ENCODE measurements at places on chromosomes 6 and 20.
A peak's percentile ranks its signal among the peaks of the same experiment; 100 is the strongest.

DNA sequence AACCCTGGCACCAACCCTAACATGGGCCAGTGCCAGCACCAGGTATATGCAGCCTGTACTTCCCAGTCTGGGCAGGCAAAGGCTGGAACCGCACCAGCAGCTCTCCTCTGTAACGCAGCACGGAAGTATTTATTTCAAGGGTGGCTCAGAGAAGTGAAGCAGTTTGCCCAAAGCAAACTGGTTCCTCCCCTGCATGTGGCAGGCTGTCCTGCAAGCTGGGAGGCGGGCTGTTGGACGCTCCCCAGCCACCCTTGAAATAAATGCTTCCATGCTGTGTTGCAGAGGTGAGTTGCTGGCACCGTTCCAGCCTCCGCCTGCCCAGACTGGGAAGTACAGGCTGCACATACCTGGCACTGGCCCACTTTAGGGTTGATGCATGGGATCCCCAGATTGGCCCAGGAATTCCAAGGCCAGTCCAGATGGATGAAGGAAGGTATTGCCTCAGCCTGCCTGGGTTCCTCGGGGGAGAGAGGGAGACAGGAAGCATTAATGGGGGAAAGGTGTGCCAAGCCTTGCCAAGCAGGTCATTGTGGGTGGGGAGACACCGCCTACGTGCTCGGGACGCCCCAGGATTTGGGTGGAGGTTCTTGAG is 49.8 kb downstream of the PPARD start:
- no peak for DNase-seq

DNA sequence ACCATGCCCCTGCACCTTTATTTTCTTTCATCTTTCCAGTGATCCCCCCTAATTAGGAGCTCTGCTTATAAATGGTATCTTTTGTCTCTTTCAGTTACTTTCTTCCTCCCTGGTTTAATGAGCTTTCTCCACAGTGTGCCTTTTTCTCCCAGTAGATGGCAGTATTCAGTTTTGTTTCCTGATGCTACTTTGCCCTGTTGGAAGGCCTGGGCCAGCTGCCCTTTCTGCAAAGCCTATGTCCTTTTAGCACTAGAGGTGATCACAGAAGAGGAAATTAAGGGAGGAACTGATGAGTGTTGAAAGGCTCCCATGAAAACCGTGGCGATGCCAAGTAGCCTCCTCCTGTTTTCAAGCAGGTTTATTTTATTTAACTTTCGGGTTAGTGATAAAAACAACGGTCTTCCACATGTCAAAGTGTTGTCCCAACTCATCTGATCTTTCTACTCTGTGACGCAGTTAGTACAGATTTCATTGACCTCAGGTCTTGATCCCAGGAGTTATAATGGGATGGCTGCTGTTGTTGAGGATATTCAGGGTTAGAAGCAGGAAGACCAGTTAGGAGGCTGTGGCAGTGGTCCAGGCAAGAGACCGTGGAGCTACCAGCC is 184.2 kb upstream of the BMP2 start:
- peak; percentile 59 for DNase-seq

- no peak for DNase-seq
These were observed 10.2 kb upstream of the MROH8 start for GRCh38 chr20:37189416-37190016.

- DNase-seq: no peak
These were observed 15.3 kb downstream of the PHIP start for GRCh38 chr6:79062708-79063107.

- DNase-seq: peak; percentile 69
These were observed 9.3 kb upstream of the NQO2 start for GRCh38 chr6:2990248-2990931.

DNA sequence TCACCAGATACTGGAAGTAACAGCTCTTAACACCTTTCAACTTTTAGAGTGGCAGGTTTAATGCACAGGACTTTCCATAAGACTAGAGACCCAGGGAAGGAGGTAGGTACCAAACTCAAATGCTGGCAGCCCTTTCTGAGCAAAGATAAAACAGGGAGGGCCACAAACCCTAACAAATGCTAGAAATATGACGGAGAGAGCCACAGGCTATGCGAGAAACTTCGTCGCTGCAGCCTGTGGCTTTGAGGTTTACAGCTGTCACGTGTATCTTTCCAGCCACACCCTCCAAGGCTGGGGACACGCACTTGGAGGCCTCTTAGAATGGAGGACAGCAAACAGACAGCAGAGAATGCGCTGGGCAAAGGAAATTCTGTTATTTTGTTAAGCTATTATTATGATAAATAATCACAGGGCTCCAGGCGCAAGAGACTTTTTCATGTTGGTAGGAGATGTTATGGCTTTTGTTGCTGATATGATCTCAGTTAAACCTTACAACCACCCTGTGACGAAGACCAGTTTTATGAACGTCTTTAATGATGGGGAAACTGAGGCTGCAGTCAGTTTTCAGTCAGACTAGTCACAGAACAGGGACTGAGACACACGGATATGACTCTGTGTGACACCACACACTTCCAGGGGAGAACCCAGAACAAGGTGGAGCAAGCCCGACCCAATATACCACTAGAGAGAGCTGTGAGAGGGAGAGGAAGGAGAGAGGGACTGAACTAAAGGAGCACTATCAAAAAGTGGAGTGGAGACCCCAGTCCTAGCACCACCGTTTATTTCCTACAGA is 2.0 kb downstream of the TRAM2 start:
- no peak for DNase-seq

GRCh38 chr6:28895131-28895812 is 28.5 kb downstream of the TRIM27 start:
- DNase-seq: peak; percentile 92

DNA sequence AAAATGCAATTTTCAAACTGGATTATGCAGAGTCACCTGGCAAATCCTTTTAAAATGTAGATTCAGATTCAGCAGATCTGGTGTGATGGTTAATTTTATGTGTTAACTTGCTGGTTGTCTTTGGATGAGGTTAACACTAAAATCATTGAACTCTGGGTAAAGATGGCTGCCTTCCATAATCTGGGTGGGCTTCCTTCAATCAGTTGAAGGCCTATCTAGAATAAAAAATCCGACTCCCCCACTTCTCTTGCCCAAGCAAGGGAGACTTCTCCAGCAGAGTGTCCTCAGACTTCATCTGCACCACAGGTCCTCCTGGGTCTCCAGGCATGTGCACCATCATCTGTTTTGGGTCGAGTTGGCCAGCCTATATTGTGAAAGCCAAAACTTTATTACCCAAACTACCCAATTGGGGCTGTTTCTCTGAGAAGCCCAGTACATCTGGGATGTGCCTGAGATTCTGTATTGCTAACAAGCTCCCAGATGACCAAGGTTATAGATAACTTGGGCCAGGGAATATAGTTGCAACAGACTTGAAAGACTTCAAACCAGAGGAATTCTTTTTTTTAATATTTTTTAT is 1.6 kb upstream of the SLC17A5 start:
- no peak for DNase-seq

DNA sequence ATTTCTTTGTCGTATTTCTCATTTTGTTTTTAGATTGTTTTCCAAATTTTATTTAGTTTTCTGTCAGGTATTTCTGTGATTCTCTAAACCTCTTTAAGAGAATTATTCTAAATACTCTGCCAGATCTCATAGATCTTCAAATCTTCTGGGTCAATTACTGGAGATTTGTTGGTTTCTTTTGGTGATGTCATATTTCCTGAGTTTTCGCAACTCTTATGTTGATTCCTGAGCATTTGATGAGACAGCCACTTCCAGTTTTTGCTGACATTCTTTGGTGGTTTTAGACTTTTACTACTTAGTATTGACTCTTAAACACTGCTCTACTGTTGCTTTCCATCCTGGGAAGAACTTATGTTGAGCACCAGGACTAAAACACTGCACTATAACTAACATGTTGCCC is 21.9 kb downstream of the ADGB start:
- no peak for DNase-seq

DNA sequence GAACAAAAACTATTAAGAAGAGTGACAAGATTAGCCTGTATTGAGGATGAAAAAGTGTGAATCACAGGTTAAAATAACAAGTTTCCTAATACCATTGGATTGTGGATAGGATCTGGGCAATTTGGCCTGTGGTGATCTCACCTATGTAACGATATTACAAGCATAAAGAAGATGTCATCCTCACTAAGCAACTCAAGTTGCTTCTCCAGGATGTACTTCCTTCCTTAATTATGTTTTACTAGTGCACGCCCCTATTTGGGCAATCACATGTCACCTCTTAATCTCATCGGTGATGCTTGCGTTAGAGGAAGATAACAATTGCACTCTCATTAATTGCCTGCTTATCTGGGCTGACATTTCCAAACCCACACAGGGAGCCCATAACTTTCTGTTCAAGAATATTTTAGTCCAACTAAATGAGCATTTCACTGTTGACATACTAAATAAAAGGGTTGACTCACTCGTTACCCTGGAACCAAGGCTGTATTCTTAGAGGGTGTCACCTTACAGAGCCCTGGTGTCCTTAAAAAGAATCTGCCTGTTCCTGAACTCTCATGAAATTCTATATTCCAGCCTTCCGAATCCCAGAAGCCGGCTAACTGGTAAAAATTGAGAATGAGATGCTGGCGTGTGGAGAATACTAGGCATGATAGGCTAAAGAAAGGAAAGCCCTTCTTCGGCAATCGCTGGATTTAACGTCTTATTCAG is 88.2 kb upstream of the ATXN1 start:
- no peak for DNase-seq

GRCh38 chr20:3398681-3399252 is 8.7 kb downstream of the DNAAF9 start:
- no peak for DNase-seq

DNA sequence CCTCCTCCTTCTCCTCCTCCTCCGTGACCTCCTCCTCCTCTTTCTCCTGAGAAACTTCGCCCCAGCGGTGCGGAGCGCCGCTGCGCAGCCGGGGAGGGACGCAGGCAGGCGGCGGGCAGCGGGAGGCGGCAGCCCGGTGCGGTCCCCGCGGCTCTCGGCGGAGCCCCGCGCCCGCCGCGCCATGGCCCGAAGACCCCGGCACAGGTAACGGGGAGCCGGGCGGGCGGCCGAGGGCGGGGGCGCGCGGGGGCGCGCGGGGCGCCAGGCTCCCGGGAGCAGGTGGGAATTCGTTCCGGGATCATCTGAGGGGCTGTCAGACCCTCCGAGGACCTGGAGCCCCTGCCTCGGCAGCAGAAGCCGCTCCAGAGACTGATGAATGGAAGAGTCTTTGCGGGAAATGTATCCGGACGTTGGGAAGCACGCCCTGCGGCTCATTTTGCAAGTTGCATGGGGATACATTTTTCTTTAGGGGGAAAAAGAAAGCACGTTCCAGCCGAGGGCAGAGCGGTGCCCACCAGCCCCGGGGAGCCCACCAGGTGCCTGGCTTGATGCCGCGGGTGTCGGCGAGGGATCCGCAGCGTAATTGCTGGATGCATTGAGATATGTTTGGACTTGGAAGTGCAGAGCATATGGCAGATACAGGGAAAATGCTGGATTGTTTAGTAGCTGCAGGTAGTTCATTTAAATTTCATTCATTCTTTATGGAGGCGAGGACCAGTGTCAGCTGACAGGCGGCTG is 394 bp downstream of the MYB start:
- no peak for DNase-seq

DNA sequence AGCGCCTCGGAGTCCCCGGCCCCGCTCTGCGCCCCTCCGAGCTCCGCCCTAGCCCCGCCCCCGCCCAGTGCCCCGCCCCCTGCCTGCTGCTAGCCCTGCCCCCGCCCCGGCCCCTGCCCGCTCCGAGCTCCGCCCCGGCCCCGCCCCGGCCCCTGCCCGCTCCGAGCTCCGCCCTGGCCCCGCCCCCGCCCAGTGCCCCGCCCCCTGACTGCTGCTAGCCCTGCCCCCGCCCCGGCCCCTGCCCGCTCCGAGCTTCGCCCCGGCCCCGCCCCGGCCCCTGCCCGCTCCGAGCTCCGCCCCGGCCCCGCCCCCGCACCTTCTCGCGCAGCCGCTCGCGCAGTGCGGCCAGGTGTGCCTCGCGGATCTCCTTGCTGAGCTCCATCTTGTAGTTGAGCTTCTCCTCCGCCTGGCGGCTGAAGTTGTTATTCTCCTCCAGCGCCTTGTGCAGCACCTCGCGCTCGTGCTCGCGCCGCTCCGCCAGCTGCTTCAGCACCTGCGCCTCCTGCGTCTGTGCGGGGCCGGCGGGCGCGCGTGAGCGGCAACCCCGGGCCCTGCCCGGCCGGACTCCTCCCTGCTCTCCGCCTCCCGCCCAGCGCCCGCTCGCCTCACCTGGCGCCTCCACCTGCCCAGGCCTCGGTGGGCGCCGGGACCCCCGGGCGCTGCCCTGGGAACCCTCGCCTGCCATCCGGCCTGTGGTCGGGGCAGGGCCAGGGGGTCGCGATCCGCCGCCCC is 11.3 kb downstream of the STMN3 start:
- DNase-seq: peak; percentile 77

DNA sequence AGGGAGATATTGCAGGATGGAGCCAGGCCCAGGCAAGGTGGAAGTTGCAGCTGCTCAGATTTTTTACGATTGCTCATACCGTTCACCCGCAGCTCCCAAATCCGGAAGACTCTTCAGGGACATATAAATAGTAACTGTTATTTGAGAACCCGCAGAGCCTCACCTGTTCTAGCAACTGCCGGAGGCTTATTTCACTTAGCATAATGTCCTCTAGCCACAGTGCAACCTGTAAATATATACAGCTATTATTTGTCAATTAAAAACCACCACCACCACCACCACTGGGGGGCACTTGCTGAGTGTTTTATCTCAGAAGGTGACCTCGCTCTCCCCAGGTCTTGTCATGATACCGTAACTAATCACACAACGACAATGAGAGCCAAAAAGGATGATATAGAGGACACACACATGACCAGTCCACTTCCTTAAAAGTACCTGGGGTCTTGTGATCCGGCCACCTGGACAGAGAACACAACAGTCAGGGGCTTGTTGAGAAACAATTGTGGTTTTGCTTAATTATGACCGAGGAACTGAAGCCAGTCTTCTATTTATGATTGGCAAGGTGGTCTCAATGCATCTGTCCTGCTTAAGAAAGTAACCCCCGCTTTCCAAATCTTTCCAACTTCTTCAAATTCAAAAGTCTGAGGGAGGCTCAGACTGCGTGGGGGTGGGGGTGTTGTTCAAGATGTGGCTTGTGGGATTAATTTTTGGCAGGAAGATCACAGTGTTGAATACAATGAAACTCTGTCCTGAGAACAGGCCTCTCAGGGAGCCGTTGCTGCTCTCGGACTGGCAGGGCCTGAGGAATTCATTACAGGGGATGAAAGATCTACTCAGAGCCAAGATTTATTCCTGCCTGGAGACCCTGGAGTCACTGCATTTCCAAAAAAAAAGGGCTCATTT is 107.7 kb upstream of the PRND start:
- peak; percentile 81 for DNase-seq

Measured in midbrain (tissue), 1 donor.